Spinal cord (tissue), 10 donors: ENCODE measurements at places on chromosomes 3 and 15. TPM values are rescaled to one million over a fixed set of nuclear protein-coding genes. Genes with fewer than 3 reads are reported as not detected.
A peak's percentile ranks its signal among the peaks of the same experiment; 100 is the strongest.

CLSTN2 gene
- total RNA-seq: 20.7 TPM

DNA sequence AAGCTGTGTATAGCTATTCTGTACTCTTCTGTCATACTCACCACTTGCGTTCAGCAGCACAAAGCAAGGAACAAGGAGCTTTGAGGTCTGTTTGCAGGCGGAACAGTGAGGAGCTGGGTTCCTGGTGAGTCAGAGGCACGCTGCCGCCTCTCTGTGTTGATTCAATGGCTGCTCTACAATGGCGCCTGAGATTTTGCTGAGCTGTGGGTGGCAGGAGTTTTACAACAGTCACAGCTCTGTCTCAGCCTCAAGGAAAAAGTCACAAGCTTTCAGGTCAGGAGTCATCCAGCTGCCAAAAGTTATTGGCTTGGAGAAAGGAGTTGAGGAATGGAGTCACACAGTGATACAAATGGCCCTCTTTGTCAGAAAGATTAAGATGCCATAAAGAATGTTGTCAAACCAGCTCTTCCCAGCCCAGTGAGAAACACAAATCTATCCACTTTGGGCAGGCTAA lies 98.1 kb downstream of the SSR3 start:
- DNase-seq: no peak

GRCh38 chr3:196169836-196170240 lies 41.4 kb downstream of the ZDHHC19 start:
- DNase-seq: no peak

GRCh38 chr3:102078854-102079808 lies 229.8 kb downstream of the NFKBIZ start:
- no peak for DNase-seq

- DNase-seq: peak; percentile 61
Observed at GRCh38 chr3:129490273-129490675, 38.2 kb upstream of the RHO start.

GRCh38 chr3:115139072-115139471 lies 8.0 kb downstream of the ZBTB20 start:
- no peak for DNase-seq

DNA sequence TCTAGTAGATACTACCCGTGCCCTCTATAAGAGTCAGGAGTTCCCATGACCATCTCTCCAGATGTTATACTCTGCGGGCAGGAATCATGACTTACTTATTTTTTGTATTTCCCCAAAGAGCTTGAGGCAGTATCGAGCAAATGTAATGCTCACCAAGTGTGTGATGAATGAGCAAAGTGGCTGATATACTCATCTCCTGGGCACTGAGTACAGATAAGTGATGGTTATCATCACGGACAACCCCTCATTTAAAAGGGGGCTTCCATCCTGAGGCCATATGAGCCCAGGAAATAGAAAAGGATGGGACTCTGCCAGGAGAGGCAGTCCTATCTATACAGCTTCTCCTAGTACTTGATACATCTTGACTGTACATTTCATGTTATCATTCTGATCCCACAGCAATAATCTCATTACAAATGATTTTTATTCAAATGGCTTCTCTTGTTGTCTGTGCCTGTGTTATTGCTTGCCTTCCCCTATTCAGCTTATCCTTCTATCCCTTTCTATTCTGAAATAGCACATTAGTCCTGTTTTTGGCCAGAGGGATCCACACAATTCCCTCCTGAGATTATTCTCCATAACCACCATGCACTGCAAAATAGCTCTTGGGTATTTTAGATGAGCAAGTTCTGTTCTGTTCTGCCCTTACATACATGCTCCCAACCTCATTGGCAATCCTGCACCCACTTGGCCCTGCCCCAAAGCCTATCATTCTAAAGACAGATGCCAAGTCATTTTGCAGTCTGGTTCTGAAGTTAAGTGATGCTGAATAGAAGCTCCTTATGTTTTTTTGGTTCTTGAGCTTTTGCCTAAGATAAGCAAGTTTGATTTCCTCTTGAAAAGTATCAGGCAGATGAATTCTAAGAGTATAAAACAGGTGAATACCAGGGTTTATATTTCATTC lies 48.0 kb upstream of the MRPL3 start:
- peak; percentile 69 for DNase-seq

GRCh38 chr3:42205800-42206514 lies 60.0 kb downstream of the CCK start:
- DNase-seq: no peak

- DNase-seq: no peak
Observed at GRCh38 chr15:89551550-89551949, 23.7 kb upstream of the TICRR start.
